GM19239 (cell line): ENCODE measurements at places on chromosomes 5 and 9.

DNA sequence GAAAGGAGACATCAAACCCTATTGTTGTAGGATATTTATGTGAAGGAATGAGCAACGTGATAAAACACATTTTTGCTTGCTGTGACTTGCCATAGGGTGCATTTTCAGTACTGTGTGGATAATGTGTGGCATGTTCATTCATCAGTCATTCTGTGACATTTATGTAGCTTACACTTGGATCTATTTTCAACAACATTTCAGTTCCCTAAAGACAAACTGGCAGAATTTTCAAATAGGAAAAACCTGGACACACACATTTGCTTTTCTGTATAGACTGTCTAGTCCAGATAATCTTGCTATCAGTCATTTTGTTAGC lies 127.7 kb downstream of the TMC1 start:
- no peak for DNase-seq

DNA sequence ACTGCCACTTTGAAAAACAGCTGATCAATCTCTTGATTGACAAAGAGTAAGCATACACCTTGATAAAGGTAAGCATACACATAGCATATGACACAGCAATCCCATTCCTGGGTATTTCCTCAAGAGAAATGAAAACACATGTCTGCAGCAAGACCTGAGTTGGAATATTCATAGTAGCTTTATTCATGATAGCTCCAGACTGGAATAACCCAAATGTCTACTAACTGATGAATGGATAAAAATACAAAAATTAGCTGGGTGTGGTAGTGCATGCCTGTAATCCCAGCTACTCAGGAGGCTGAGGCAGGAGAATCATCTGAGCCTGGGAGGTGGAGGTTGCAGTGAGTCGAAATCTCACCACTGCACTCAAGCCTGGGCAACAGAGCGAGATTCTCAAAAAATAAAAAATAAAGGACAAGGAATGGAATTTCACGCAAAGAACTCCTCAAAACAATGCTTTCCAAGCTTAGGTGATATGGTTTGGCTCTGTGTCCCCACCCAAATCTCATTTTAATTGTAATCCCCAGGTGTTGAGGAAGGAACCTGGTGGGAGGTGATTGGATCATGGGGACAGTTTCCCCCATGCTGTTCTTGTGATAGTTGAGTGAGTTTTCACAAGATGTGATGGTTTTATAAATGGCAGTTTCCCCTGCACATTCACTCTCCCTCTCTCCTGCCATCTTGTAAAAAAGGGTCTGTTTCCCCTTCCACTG lies 41.1 kb upstream of the LHFPL2 start:
- DNase-seq, result no peak

DNA sequence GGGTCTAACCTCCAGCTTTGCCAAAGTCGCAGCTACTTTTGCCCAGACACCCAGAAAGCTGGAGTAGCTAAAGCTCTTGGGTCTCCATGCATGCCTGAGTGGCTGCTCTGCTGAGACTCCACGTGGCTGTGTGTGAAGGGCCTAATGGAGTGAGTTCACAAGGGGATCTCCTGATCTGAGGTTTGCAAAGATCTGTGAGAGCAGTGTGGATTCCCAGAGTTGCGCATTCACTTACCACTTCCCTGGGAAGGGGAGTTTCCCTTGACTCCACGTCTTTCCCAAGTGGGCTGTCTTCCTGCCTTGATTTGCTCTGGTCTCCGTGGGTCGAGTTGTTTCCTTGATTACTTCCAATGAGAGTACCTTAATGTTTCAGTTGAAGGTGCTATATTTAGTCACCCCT lies 17.6 kb upstream of the CDKN2B start:
- no peak for DNase-seq

GRCh38 chr5:176750144-176750543 lies 60.2 kb upstream of the UNC5A start:
- no peak for DNase-seq

DNA sequence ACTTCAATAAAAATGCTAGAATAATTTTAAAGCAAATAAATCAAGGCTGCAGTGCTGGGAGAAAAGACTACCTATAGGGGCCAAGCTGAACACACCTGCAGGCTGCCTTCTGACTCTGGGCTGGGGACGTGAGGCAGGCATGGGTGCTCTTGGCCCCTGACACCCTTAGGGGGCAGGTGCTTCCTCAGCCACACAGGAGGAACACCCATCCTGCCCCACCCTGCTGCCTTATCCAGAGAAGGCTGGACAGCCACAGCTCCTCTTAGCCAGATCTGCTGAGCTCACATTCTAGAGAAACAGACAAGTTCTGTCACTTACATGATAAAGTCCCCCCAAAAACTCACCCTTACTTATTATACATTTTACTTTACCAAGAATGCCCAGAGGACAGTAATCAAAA lies 6.6 kb upstream of the LMX1B start:
- no peak for DNase-seq

GRCh38 chr5:55344392-55344992 lies 36.7 kb downstream of the MTREX start:
- DNase-seq, result peak; percentile 4

DNA sequence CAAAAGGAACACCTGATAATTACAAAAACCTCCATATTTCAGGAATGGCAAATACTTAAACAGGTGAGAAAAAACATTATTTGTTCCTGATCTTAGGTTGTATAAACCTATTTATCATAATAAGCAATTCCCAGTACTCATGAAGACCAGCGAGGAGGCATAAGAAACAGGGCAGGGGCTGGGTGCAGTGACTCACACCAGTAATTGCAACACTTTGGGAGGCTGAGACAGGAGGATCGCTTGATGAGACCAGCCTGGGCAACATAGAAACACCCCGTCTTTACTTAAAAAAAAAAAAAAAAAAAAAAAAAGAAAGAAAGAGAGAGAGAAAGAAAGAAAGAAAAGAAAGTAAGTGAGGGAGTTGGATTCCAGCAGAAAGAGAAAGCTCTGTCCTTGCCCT lies 21.6 kb downstream of the CCNJL start:
- no peak for DNase-seq

DNA sequence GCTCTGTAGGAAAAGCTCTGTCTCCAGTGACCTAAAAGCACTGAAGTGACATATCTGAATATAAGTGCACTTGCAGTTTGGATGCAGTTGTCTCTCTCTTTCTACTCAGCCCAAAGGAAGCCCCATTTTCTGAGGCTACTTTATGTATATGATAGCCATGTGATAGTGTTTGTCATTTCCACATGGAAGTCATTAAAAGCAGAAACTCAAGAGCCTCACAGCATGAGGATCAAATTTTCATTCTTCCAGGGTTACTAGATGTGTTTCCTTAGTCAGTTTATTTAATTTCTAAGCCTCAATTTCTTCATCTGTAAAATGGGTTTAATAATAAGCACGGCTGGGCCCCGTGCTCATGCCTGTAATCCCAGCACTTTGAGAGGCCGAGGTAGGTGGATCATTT lies 36.7 kb downstream of the RNF44 start:
- DNase-seq, result no peak

GRCh38 chr5:13427827-13428557 lies 516.5 kb downstream of the DNAH5 start:
- DNase-seq, result no peak

DNA sequence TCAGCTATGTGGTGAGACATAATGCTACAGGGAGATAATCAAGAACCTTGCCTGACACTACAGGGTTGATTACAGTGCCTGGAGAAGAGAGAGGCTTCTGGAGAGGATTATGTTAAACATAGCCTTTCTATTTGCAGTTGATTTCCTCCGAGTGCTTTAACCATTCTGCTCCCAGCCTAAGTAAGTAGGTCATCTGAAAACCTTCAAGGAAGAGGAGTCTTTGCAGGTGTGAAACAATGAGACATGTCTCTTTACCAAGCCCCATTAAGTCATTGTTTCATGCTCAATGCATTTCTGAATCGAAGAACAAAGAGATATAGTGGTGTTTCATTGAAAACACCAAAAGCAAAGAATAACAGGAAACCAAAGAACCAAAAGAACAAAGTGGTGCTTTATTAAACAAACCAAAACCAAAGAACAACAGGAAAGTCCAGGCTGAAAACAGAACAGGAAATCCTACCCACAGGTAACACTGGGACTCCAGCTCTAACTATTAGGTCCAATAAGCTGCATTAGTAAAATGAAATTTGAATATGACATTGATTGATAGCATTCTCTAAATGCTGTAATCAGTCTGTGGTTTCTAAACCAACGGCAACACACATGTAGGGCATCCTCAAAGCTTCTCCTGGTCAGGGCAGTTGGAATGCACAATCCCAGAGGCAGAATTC lies 113.3 kb upstream of the SPATA31D4 start:
- no peak for DNase-seq
